Stimulated activated CD8-positive, alpha-beta memory T cell treated with anti-CD3 and anti-CD28 coated beads, Interleukin-12 subunit alpha, Interleukin-12 subunit beta, amount 100 ng/mL, for 4 hours (primary cell): ENCODE measurements at places on chromosomes 7 and 10.

DNA sequence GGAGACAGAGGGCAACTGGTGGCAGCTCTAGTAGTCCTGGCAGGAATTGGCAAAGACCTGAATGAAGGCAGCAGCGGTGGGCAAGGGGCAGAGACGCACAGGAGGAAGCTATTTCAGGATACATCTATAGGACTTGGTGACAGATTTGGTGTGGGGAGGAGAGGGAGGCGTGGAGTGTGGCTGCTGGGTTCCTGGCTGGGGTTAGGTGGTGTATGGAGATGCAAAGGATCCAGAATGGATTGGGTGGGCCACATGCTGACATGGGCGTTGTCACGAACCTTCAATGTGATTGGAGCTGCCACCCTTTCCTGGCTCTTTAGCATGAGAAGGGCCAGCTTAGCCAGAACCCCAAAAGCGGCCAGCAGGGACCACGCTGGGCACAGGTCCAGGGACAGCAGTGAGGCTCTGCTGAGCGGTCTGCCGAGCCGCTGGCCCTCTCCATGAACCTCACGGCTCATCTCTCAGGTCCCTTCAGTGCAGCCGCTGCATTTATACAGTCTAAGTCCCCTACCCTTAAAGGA lies 10.2 kb upstream of the ADCY1 start:
- DNase-seq: no peak

DNA sequence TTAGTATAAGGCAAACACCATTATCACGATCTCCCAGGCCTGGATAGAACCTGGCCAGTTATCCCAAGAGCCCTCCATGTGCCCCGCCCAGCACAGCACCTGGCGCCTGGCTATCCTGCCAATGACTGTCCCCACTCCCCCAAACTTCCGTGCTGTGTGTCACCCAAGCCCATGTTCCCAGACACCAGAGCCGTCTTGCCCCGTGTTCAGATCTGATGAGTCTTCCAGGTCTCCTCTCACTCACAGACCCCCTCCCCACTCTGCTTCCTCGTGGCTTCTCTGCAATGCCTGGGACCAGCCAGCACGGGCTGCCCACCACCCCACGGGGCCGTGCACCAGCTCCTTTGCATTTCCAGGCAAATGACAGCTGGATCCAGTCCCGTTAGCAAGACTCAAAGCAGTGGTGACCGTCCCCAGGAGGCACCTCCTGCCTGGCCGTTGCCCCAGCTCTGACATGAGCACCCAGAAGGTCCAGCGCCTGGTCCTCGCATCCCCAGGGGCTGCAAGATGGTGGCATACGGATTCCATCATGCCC lies 43.8 kb upstream of the INPP5A start:
- no peak for DNase-seq

- no peak for DNase-seq
Measured at GRCh38 chr10:62335326-62335725, 38.8 kb upstream of the ZNF365 start.

GRCh38 chr7:1666317-1666822 lies 3.7 kb upstream of the ELFN1 start:
- DNase-seq: no peak

DNA sequence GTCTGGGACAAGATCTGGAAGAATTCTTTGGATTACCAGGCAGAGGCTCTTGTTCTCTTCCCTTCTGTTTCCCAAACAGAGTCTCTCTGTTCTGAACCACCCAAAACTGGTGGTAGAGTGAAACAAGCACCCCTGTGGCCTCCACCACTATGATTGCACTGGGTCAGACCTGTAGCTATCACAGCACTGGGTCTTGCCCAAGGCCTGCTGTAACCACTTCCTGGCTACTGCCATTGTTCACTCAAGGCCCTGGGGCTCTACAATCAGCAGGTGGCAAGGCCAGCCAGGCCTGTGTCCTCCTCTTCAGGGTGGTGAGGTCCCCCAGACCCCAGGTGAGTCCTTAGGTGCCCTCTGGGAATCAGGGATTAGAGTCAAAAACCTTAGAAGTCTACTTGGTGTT lies 4.1 kb upstream of the LRRC17 start:
- DNase-seq: no peak

GRCh38 chr7:50088463-50089129 lies 4.5 kb downstream of the ZPBP start:
- DNase-seq: no peak
